ENCODE measurements at places on chromosomes 2 and 18.

GRCh38 chr2:162919111-162919510, 80.5 kb upstream of the KCNH7 start:
- no peak for DNase-seq

DNA sequence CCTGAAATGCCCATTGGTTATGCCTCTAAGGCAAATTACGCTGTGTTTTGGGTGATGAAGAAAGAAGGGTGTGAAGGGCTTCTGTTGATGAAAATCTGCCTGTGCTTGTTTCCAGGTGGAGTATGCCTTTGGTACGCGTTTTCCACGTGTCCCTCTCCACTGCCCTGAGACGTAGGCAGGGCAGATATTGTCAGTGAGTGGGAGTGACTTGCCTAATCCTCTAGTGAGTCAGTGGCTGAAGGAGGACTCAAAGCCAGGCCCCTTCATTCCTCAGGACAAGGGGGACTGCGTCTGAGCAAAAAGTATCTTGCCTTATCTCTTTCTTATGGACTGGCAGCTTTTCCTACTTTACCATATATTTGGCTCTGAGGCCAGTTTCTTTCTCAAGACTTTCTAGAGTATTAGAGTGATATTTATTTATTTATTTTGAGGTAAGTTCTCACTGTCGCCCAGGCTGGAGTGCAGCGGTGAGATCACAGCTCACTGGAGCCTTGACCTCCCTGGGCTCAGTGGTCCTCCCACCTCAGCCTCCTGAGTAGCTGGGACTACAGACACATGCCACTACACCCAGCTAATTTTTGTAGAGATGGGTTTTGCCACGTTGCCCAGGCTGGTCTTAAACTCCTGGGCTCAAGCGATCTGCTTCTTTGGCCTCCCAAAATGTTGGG, 10.2 kb downstream of the RALB start:
- peak; percentile 63 for DNase-seq

DNA sequence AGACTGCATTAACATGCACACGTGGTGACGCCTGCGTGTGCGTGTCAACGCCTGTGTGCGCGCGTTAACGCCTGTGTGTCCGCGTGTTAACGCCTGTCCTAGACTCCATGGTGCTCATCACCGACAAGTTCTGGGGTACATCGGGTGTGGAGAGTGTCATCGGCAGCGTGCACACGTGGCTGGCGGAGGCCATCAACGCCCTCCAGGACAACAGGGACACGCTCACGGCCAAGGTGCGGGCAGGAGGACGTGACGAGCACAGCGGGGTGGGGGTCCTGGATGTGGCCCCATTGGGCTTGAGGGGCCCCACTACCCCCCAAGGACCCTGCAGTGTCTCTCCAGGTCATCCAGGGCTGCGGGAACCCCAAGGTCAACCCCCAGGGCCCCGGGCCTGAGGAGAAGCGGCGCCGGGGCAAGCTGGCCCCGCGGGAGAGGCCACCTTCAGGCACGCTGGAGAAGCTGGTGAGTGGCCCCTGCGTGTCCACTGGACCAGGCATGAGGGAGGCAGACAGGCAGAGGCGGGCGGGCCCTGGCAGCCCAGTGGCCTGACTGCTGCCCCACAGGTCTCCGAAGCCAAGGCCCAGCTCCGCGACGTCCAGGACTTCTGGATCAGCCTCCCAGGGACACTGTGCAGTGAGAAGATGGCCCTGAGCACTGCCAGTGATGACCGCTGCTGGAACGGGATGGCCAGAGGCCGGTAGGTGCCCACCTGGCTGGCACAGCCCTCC, 29.2 kb downstream of the GPC1 start:
- DNase-seq: no peak

- peak; percentile 16 for DNase-seq
Observed at GRCh38 chr2:36633470-36634092, 35.6 kb upstream of the FEZ2 start.

GRCh38 chr18:56374007-56374655, 264.3 kb downstream of the TXNL1 start:
- DNase-seq: peak; percentile 26

- no peak for DNase-seq
Observed at GRCh38 chr18:76499637-76500340, 4.7 kb upstream of the ZNF516 start.

GRCh38 chr2:106020032-106020431, 174.1 kb downstream of the UXS1 start:
- peak; percentile 13 for DNase-seq

DNA sequence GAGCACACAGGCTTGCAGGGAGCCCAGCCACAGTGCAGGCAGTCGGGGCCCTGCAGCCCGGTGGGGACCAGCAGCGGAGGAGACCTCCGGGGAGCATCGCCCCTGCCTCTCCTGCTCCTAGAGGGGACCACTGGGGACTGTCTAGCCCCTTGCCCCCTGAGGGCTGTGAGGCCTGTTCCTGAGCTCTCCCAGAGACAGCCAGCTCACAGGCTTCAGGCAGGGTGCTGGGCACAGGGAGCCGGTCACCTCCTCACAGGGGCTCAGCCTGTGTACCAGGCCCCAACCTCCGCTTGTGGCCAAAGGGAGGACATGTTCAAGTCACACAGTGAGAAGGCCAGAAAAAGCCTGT, 3.5 kb upstream of the NMUR1 start:
- no peak for DNase-seq

DNA sequence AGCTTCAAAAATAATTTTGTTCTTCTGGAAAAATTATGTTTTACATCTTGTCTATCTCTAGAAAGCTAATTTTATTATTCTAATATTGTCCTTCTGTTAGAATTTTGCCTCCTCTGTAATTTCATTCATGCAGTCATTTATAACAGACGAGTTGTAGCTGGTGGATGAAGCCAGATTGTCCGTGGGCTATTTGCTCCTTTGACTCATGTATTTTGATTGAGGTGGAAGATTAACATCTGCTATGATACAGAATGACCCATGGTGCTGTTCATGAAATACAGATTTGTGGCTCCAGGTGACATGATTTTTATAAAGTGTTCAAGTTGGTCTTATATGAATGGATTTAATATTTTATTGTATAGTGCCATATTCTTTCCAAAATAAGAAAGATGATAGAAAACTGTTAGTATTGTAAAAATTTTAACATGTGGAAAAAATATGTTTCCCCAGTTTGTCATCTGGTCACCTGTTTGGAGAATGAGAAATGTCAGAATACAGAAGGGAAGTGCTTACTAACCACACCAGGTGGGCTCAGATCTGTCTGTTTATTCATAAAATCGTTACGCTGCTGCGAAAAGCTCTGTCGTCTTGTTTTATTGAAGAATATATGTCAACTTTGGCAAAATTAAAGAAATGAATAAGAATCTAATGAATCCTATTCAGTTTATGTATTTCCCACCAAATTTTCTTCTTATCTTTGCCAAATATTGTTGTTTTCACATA, 20.4 kb upstream of the L3MBTL4 start:
- no peak for DNase-seq

GRCh38 chr2:233358947-233359346, 4.7 kb downstream of the DGKD start:
- no peak for DNase-seq

- no peak for DNase-seq
Observed at GRCh38 chr2:192139813-192140212, 54.9 kb downstream of the TMEFF2 start.

DNA sequence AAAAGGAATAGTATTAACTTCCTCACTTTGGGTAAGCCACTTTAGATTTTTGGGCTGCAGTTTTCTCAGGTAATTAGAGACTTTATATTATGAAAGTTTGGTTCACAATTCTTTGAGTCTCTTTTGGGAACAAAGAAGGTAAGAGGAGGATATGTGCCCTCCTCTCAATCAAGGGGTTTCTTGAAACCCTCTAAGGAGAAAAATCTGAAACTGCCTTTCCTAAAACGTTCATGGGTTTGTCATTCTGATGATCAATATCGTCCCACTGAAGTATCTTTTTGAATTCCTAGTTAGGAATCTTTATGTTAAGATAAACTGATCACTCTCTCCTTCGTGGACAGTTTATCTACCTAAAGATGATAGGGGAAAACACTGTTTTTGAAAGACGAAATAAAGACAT, 42.4 kb upstream of the AKAIN1 start:
- no peak for DNase-seq

- no peak for DNase-seq
Observed at GRCh38 chr2:20257411-20257810, 32.5 kb upstream of the SDC1 start.

DNA sequence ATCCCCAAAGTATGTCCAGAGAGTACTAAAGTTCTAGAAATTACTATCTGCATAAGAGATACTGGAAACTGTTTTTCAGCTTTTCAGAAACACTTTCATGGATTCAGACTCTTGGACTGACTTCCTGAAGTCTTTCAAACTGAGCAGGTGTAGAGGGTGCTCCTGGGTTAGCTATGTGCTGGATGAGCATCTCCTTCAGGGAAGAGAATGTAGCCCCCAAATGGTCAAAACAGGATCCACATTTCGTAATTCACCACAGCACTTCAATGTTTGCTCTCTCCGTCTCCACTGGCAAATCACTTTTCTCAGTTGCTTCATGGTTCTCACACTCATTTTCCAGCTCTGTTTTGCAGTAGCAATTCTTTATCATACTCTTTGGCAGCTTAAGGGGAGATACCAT, 23.2 kb upstream of the SATB2 start:
- DNase-seq: no peak

DNA sequence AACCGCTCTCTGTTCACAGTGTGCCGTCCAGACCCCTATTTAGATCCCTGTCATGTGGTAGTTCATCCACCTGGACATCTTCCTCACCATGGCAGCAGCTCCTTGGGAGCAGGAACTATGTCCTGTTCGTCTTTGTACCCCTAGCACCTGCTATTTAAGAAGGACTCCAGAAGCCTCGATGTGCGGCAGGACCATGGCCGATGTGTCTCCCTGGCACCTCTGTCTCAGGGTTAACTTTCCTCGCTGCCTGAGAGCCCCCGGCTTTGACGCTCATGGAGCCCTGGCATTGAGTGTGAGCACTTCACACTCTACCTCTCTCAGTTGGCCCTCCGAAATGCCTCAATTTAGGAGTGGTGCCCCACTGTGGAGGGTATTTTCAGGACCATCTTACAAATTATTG, 152.0 kb downstream of the FAM210A start:
- no peak for DNase-seq

- DNase-seq: no peak
Observed at GRCh38 chr2:191500566-191500883, 177.4 kb upstream of the NABP1 start.

DNA sequence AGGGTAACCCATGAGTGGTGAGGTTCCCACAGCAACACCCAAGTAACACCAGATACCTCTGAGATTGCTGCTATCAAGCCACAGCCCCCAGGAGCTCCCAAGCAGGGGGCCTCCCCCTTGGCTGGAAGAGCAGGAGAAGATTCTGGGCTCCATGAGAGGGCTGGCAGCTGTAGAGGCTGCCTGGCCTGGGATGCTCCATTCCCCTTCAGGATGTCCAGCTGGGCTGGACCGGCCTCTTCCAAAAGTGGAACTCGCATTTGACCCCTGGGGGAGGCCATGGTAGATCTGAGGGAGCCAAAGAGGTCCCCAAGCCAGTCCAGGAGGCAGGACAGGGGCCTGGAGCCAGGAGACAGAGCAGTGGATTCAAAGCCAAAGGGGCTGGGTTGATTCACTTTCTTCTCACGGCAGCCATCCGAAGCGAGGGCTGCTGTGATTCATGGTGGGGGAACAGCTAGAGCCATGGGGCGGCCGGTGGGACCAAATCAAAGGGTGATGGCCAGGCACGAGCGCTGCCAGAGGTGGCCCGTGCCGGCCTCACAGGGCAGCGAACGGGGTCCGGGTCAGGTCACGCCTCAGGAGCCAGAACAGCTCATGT, 95.3 kb upstream of the ID2 start:
- no peak for DNase-seq

DNA sequence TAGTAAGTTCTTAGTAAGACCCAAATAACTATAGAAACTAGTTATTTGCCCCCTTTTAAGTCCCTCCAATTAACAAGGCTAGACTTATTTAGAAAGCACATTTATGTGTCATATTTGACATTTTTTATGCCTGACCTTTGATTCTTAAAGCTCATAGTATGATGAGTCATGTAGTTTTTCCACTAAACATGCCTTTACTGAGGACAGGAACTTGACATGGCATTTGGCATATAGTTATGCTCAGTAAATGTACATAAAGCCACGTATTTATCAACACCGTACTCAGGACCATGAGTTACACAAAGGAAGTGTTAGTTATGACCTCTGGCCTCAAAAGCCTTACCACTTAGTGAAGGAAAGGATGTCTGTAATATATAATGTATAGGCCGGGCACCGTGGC, 78.9 kb downstream of the GNAL start:
- no peak for DNase-seq

GRCh38 chr2:215968499-215968898, 44.9 kb downstream of the MREG start:
- DNase-seq: no peak

DNA sequence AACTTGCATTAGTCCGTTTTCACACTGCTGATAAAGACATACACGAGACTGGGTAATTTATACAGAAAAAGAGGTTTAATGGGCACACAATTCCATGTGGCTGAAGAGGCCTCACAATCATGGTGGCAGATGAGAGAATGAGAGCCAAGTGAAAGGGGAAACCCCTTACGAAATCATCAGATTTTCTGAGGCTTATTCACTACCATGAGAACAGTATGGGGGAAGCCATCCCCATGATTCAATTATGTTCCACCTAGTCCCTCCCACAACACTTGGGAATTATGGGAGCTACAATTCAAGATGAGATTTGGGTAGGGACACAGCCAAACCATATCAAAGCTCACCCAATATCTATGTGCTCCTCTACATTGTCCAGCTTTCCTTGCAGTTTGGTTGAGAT, 16.0 kb upstream of the SERPINE2 start:
- DNase-seq: peak; percentile 30

DNA sequence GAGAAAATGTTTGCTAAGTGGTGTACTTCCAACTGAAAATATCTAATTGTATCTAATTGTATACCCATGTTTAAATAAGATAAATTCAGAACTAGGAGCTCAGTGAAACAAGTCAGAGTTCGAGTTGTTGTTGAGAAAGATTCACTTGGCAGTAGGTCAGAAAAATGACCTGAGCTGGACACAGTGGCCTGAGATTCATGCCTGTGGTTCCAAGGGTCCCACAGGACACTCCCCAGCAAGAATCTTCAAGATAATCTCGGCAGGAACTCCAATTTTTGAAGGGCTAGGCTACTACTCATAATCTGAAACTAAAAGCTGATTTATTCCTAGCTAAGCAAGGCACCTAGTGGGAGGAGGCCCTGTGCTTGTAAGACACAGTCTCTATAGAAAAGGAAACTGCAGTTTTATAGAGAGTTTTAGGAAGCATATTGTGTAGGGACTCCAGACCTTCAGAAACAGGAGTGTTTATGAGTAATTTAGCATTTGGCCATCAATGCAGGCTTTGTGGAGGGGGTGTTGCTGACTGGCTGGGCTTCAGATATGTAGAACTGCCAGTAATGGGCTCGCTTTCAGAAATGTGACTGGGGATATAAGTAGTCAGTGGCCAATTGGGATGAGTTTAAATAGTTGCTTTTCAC, 43.2 kb downstream of the SP140 start:
- DNase-seq: peak; percentile 1

GRCh38 chr2:173667415-173667814, 297.8 kb downstream of the SP3 start:
- no peak for DNase-seq

Measured in IMR-90 (cell line).